ENCODE measurements at places on chromosomes 12 and 14.

GRCh38 chr12:77742631-77743030, 88.1 kb upstream of the NAV3 start:
- no peak for DNase-seq

GRCh38 chr14:96261772-96262655, 6.0 kb downstream of the BDKRB1 start:
- no peak for DNase-seq

- no peak for DNase-seq
These were observed 174.5 kb downstream of the MYRFL start for GRCh38 chr12:69999561-69999960.

GRCh38 chr12:98674841-98675240, 29.8 kb downstream of the APAF1 start:
- DNase-seq = no peak

DNA sequence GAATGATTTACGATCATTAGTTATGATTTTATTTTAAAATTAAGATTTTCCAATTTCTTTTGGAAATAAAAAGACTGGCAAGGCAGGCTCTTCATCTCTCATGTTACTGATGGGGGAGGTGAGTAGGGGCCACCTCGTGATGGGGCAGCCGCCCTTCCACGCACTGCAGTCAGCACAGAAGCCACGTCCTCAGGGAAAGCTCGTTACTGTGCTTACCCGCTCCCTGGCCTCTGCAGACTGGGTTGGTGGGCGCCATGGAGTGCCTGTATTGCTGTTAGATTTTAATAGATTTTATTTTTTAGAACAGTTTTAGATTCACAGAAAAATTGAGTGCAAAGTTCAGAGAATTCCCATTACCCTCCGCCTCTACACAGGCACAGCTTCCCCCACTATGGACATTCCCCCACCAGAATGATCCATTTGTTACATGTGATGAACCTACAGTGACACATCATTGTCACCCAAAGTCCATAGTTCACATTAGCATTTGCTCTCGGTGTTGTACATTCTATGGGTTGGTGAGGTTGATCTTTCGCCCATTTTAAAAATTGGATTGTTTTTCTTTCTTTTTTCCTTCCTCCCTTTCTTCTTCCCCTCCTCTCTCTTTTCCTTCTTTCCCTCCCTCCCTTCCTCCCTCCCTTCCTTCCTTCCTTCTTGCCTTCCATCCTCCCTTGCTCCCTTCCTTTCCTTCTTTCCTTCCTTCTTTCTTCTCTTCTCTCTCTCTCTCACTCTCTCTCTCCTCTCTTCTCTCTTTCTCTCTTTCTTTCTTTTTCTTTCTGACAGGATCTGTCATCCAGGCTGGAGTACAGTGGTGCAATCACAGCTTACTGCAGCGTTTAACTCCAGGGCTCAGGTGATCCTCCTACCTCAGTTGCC, 30.7 kb downstream of the ADGRD1 start:
- no peak for DNase-seq

- no peak for DNase-seq
These were observed 2.8 kb upstream of the KTN1 start for GRCh38 chr14:55577229-55577628.

DNA sequence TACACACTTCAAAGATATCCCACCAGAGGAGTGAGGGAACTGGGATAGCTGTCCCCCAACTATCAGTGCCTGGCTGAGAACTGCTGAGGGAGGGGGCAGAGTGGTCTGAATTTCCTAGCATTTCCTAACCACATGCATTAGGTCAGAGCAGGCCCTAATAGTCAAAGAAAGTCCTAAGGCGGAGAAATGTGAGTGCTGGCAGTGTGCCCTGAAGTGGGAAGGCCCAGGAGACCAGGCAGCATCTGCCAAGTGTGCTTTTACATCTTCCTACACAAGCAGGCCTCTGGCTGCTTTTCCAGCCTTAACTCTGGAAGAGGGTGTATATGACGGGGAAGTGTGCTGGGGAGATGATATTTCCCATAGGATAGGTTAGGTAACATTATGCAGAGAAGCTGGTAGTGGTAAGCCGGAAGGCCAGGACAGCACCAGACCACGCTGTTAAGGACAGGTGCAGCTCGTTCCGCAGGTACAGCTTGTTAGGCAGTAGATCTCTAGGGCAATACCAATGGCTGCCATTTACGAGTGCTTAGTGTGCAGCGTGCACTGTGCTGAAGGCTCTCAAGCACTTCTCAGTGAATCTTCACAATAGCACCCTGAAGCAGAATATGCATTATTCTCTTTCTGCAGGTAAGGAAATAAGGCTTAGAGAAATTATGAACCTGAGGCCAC, 9.1 kb upstream of the CCDC198 start:
- DNase-seq = peak; percentile 26

DNA sequence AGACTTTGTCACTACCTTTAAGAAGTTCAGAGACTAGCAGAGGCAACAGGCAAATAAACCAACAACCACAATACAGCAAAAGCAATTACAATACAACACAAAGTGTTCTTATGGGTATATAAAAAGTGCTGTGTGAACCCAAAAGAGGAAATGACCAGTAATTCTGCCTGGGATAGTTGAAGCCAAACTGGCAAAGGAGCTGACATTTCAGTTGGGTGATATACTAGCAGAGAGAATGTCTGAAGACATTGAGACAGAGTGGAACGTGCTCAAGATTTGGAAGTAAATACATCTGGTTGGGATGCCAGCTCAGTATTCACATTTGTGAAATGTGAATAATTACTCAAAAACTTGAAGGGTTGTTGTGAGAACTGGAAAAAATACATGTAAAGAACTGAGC, 80.6 kb upstream of the GTF2A1 start:
- DNase-seq = no peak

- peak; percentile 25 for DNase-seq
These were observed 553 bp downstream of the TRIM9 start for GRCh38 chr14:51094282-51094821.

- DNase-seq = peak; percentile 79
These were observed 764 bp downstream of the DYNLL1 start for GRCh38 chr12:120496413-120497340.

GRCh38 chr14:71103662-71104484, 196.6 kb downstream of the PCNX1 start:
- no peak for DNase-seq

GRCh38 chr12:110316861-110317260, 35.8 kb downstream of the ATP2A2 start:
- DNase-seq = no peak

- no peak for DNase-seq
These were observed 16.6 kb upstream of the TRAF3 start for GRCh38 chr14:102760496-102761193.

- no peak for DNase-seq
These were observed 315.7 kb downstream of the TMEM121 start for GRCh38 chr14:105842105-105842504.

- no peak for DNase-seq
These were observed 56.8 kb upstream of the LRRK2 start for GRCh38 chr12:40168001-40168400.

DNA sequence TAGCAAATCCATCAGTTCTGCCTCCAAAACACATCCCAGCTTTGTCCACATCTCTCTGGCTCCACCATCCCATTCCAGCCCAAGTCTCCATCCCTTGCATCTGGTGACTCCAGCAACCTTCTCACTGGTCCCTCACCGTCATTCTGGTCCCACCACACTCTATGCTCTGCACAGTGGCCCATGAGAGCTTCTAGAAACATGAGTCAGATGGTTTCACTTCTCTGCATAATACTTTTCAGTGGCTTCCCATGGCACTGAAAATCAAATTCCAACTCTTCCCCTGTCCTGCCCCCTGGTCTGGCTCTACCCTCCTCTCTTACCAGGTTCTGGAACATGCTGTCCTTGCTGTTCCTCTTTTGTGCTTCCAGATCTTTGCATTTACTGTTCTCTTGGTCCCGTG, 17.2 kb upstream of the C12orf76 start:
- DNase-seq = no peak

GRCh38 chr14:79044894-79045624, 874.9 kb downstream of the NRXN3 start:
- DNase-seq = no peak

- no peak for DNase-seq
These were observed 191.7 kb downstream of the BCL11B start for GRCh38 chr14:99080306-99080705.

- DNase-seq = peak; percentile 78
These were observed 46.7 kb downstream of the LRRC74A start for GRCh38 chr14:76872796-76873432.

GRCh38 chr14:65348137-65348536, 64.4 kb upstream of the FUT8 start:
- DNase-seq = no peak

- DNase-seq = no peak
These were observed 50.9 kb upstream of the GPR68 start for GRCh38 chr14:91295276-91295845.

- DNase-seq = no peak
These were observed 72.9 kb downstream of the C14orf132 start for GRCh38 chr14:96112032-96112431.

GRCh38 chr12:77222336-77222735, 157.0 kb upstream of the E2F7 start:
- DNase-seq = no peak

DNA sequence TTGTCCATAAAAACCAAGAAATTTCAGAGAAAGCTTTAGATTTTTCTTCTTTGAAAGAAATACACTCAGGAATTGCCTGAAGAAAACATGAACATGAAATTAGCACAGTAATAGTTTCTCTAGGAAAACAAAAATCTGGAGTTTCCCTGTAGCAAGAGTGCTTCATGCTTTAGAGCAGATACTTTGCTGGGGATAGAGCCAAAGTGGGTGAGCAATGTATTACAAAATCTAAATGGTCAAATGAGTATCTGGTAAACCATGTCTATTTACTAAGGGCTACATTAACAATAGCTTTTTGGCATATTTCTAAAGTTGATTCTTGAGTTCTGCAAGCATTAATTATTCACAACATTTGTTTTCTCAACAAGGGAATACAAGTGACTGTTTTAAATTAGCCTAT, 26.2 kb downstream of the AVPR1A start:
- no peak for DNase-seq

DNA sequence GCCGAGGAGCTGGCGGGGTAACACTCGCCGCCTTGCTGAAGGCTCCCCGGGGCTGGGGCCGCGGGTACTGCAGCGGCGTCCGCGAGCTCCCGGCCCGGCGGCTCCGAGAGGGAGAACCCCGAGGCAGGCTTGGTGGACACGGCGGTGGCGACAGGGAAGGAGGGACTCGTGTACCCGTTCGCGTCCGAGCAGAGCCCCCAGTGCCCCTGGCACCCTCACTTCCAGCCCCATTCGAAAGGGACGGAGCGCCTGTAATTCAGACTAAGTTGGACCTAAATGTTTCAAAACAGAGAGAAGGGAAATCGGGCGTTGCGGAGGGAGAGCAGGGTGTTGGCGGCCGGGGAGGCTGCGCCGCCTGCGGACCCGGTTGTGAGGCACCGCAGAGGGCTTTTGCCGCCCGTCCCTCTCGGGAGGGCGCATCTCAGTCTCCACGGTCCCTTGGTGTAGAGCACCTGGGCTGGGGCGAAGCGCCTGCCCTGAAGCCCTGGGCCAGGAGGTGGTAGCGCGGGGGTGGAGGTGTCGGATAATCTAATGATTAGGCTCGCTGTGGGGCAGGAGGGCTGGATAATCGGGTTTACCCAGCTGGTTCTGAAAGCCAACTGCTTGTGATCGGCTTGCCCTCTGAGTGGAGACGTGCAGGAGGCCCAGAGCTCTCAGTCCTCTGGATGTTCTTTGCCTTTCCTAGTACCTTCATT, 771 bp downstream of the DAAM1 start:
- peak; percentile 21 for DNase-seq

- no peak for DNase-seq
These were observed 435.4 kb downstream of the TMTC2 start for GRCh38 chr12:83121897-83122622.

DNA sequence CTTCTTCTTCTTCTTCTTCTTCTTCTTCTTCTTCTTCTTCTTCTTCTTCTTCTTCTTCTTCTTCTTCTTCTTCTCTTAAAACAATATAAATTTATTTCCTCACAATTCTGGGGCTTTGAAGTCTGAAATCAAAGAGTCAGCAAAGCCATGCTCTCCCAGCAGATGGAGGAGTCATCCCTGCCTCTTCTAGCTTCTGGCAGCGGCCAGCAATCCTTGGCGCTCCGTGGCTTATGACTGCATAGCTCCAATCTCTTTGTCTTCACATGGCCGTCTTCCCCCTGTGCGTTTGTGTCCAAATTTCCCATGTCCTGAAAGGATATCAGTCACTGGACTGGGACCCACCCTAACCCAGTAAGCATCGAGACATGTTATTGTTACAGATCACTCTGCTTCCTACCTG, 22.9 kb downstream of the KCNA1 start:
- no peak for DNase-seq

GRCh38 chr12:110896559-110896958, 23.8 kb downstream of the MYL2 start:
- DNase-seq = no peak

- peak; percentile 22 for DNase-seq
These were observed 78.7 kb upstream of the ZDHHC17 start for GRCh38 chr12:76685246-76685678.

DNA sequence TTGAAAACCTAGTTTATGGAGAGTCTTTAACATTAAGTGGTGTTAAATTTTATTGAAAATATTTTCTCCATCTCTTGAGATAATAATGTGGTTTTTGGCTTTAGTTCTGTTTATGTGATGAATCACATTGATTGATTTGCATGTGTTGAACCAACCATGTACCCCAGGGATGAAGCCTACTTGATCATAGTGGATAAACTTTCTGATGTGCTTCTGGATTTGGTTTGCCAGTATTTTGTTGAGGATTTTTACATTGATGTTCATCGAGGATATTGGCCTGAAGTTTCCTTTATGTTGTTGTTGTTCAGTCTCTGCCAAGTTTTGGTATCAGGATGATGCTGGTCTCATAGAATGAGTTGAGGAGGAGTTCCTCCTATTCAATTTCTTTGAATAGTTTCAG, 222.6 kb downstream of the ADAMTS20 start:
- no peak for DNase-seq

- no peak for DNase-seq
These were observed 28.6 kb downstream of the BAZ2A start for GRCh38 chr12:56601503-56601902.

DNA sequence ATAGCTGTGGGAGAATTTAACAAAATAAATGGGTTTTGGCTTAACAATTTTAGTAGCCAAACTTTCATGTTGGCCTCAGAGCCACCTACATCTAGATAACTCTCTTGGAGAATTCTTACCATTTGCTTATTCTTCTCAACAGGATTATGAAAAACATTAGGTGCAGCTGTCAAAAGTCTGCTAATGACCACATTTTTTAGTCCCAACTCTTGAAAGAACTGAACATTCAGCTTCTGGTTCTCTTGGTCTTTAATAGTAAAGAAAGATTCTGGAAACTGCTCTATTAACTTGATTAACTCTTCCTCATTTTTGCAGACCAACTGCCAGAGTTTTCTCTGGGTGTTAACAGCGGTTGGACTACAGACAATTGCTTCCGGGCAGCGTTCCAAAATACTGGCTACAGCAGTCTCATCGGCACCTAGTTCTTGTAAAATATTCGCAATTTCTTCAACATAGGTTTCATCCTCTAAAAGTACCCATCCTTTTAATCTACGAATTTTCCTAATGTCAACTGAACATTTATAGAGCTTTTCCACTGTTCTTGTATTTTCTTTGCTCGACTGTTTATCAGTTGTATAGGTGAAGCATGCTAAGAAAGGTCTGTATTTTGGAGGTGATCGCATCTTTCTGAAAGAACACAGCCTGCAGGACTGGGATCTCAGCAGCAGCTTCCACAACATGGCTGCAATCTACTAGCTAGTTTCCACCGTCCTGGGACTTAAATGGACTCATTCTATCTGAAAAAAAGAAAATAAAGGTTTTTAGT, 8.7 kb downstream of the MTERF2 start:
- DNase-seq = peak; percentile 44

GRCh38 chr12:68038650-68039049, 49.4 kb downstream of the IFNG-AS1 start:
- no peak for DNase-seq

Measured in posterior cingulate gyrus (tissue), 11 donors.